Immature natural killer cell (primary cell): ENCODE measurements at places on chromosomes 6 and 20.

- no peak overlapping the region for H3K4me3 ChIP-seq
- peaks cover 17% of the 10 kb centered on the region for H3K4me1 ChIP-seq
- H3K27ac ChIP-seq, result no peak overlapping the region
- DNase-seq, result no peak
- H3K36me3 ChIP-seq, result no peaks in the 10 kb centered on the region
Observed at GRCh38 chr6:170023620-170024521, 267.0 kb downstream of the DLL1 start.

DNA sequence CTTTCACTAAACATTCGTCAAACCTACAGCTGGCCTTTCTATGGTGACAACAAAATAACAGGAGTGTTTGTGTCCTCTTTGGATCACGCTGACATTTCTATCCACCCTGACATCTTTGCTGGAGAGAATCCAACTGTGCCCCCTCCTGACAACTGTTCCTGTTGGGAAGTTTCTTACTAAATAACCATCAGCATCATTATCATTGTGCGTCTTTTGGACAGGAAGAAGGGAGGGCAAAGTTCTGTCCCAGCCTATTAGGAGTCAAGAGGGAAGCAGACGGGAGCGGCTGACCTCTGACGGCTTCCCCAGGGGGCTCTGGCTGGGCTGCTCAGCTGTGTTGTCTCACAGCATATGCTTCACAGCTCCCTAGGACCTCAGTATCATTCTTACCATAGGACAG lies 195.9 kb upstream of the SULF2 start:
- no peak for DNase-seq
- H3K4me3 ChIP-seq, result no peak overlapping the region
- H3K27me3 ChIP-seq, result peaks cover 8% of the 10 kb centered on the region
- H3K27ac ChIP-seq, result no peak overlapping the region
- H3K4me1 ChIP-seq, result no peaks in the 10 kb centered on the region
- no peaks in the 10 kb centered on the region for H3K36me3 ChIP-seq

- no peaks in the 10 kb centered on the region for H3K27me3 ChIP-seq
- H3K4me3 ChIP-seq, result no peak overlapping the region
- no peaks in the 10 kb centered on the region for H3K4me1 ChIP-seq
- no peaks in the 10 kb centered on the region for H3K36me3 ChIP-seq
- DNase-seq, result no peak
Observed at GRCh38 chr20:47862574-47863240, 77.4 kb upstream of the SULF2 start.

DNA sequence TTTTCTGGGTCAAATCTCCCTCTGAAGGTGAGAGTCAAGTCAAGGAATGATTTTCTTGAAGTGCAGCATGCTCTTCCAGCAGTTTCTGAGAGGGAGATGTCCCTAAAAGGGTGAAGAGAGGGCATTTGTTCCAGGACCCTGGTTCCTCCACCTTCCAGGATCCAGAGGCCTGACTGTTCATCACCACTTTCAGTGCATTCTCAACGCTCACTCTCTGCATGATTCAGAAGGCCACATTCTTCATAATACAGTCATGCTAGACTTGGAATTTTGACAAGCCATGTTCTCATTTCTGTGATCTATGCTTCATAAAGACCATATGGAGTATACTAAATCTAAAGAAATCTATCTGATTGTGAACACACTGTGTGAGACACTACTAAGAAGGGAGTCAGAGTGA lies 85.1 kb downstream of the PDE7B start:
- no peak overlapping the region for H3K4me3 ChIP-seq
- H3K4me1 ChIP-seq, result no peaks in the 10 kb centered on the region
- H3K27ac ChIP-seq, result no peak overlapping the region
- no peak for DNase-seq
- no peaks in the 10 kb centered on the region for H3K27me3 ChIP-seq
- H3K36me3 ChIP-seq, result no peaks in the 10 kb centered on the region

- peak; percentile 41 for DNase-seq
- H3K27me3 ChIP-seq, result peaks cover 5% of the 10 kb centered on the region
- H3K4me1 ChIP-seq, result no peaks in the 10 kb centered on the region
- H3K27ac ChIP-seq, result no peak overlapping the region
- no peak overlapping the region for H3K4me3 ChIP-seq
Observed at GRCh38 chr6:83215131-83216047, 22.2 kb downstream of the RWDD2A start.

DNA sequence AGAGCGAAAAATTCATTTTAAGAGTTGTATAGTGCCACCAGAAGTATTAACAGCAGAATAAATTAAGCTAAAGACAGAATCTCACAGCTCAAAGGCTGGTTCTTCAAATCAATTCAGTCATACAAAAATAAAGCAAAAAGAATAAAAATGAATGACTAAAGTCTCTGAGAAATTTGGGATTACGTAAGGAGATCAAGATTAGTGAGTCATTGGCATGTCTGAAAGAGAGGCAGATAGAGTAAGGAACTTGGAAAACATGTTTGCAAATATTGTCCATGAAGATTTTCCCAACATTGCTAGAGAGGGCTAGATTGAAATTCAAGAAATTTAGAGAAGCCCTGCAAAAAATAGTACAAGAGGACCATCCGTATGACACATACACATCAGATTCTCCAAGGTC lies 1413.9 kb upstream of the ADGRB3 start:
- H3K36me3 ChIP-seq, result no peaks in the 10 kb centered on the region
- no peaks in the 10 kb centered on the region for H3K27me3 ChIP-seq
- DNase-seq, result no peak
- H3K4me3 ChIP-seq, result no peak overlapping the region
- H3K27ac ChIP-seq, result no peak overlapping the region
